HCT116 (cell line): ENCODE measurements at places on chromosomes 7 and 10. TPM values are rescaled to one million over a fixed set of nuclear protein-coding genes. Genes with fewer than 3 reads are reported as not detected.

- no peak for DNase-seq
Observed at GRCh38 chr7:131501422-131501821, 55.0 kb downstream of the PODXL start.

DNA sequence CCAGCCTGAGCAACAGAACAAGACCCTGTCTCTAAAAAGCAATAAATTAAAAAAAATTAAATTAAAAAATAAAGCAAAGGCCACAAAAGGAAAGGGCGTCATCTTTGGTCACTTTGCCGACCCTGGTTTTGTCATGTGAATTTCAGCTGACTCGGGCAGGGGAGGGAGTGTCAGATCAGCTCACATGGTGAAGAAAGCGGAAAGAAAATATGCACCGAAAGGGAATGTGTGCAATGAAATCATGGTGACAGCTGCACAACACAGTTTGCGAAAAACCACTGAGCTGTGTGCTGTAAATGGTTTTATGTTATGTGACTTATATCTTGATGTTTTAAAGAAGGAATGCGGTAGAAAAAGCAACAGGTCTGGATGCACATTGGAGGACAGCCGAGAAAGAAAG is 39.8 kb downstream of the RCC1L start:
- DNase-seq: no peak

- no peak for DNase-seq
Observed at GRCh38 chr10:31401287-31401686, 82.3 kb downstream of the ZEB1 start.

- DNase-seq: no peak
Observed at GRCh38 chr7:111107579-111107978, 16.7 kb downstream of the LRRN3 start.

DNA sequence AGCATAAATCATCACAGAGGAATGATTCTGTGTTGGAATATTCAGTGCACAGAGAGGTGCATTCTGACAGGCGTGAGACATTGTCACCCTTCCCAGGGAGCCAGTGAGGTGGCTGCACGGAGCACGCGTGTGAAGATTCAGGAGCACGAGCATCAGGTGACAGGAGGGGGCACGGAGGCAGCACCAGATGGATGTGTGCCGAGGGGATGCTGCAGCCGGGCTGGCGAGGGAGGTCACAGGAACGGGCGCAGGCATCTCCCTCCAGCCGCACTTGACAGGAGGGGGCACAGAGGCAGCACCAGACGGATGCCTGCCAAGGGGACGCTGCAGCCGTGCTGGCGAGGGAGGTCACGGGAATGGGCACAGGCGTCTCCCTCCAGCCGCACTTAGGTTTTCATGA is 66.5 kb downstream of the DIP2C start:
- no peak for DNase-seq

- peak; percentile 89 for DNase-seq
Observed at GRCh38 chr7:137978464-137979237, 23.2 kb downstream of the CREB3L2 start.

- no peak for DNase-seq
Observed at GRCh38 chr7:134067164-134067563, 60.0 kb upstream of the LRGUK start.

DNA sequence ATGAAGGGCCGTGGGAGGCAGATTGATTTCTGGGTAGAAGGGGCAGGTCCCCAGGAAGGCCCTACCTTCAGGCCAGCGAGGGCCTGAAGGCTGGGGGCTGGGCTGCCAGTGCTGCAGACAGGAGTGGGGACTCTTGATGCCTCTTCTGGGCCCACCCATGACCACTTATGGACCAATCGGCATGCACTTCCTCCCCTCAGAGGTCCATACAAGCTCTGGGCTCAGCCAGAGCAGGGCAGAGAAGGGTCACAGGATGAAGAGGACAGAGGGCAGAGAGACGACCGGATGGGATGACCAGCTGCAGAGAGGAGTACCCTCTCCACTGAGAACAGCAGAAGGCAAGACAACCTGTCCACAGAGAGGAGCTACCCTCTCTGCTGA is 120.1 kb downstream of the DYNC2I1 start:
- no peak for DNase-seq

- no peak for DNase-seq
Observed at GRCh38 chr7:74066626-74067025, 17.0 kb upstream of the LIMK1 start.

- DNase-seq: no peak
Observed at GRCh38 chr10:118436742-118437141, 94.6 kb upstream of the FAM204A start.

GRCh38 chr10:118471863-118472262 is 123.6 kb downstream of the PRLHR start:
- DNase-seq: no peak

Gene SBDS
- total RNA-seq: 50.1 TPM

Gene PLAU
- total RNA-seq: 60.3 TPM

Gene PON1
- total RNA-seq: 0.20 TPM

Gene GNAT3
- not detected for total RNA-seq
